ENCODE measurements at places on chromosomes 16 and 17.

GRCh38 chr16:54602666-54603065, 316.1 kb upstream of the IRX3 start:
- DNase-seq, result no peak

DNA sequence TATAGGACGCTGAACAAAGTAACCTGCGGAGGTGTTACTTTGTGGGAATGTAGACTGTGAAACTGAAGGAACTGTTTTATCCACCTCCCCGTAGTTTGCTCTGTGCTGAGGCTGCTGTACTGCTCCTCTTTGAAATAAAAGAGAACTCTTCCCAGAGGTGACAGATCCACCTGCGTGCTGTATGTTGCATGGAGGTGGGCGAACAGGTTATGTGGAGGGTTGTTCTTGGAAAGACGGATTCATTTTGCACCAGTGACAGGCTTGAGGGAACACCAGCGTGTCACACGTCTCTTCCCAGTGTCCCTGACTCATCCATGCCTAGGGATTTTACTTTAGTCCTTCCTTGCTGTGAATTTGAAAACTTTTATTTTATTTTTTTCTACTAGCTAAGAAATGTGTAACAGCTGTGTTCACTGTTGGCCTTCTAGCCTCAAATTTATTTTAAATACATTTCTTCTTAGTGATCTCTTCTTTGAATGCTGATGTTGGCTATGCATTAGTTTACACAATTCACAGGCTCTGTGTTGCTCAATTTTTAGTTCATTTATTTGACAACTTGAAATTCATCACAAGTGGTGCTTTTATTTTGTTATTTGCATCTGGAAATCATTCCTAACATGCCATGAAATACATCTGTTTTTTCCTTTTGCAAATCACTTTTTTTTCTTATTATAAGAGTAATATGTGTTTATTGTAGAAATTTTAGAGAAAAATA, 512.4 kb downstream of the CDH13 start:
- DNase-seq, result no peak

- DNase-seq, result no peak
Measured at GRCh38 chr17:79843474-79843815, 4.2 kb upstream of the CBX4 start.

- no peak for DNase-seq
Measured at GRCh38 chr16:66542396-66542795, 7.5 kb downstream of the TK2 start.

GRCh38 chr16:80100186-80100585, 440.6 kb upstream of the DYNLRB2 start:
- no peak for DNase-seq

GRCh38 chr16:82937926-82938520, 311.3 kb downstream of the CDH13 start:
- no peak for DNase-seq

DNA sequence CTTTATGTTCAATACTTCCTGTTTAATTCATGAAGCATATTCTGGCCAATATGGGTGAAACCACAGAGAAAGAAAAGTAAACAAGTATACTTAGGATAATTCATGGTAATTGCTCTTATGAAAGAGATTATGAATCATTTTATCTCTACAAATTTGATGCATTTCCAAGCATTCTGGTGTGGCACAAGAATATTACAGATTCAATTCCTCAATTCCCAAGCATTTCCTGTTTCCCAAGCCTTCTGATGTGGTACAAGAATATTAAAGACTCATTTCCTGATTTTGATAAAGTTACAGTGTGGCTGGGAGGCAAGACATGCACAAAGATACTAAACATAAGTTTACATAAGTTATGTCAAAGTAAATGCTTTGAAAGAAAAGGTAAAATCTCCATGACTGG, 126.1 kb upstream of the NUDT7 start:
- no peak for DNase-seq

DNA sequence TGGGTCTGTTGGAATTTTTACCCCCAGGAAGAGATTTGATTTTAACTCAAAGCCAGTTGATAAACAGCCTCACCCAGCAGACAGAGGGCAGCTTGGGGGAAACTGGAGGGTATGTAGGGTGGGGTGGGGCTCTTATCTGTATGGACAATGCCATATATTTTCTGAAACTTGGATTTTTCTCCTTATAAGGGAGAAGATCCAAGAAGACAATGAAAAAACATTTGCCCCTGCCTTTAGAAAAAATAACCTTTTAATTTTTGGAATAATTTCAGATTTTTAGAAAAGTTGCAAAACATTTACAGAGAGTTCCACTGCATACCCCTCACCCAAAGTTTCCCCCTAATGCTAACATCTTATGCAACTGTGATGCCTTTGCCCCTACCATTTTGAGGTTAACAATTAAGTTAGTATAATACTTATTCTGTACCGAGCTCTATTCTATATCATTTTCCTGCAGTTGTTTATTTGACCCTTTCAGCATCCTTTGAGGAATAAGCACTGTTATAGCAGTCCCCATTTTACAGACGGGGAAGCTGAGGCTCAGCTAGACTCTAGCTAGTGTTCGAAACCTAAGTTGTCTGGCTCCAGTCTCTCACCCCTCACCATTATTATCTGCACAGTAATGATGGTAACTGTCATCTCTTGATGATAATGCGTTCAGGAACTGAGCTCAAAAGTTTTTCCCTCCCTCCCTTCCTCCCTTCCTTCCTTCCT, 66.4 kb downstream of the PRKCB start:
- no peak for DNase-seq

DNA sequence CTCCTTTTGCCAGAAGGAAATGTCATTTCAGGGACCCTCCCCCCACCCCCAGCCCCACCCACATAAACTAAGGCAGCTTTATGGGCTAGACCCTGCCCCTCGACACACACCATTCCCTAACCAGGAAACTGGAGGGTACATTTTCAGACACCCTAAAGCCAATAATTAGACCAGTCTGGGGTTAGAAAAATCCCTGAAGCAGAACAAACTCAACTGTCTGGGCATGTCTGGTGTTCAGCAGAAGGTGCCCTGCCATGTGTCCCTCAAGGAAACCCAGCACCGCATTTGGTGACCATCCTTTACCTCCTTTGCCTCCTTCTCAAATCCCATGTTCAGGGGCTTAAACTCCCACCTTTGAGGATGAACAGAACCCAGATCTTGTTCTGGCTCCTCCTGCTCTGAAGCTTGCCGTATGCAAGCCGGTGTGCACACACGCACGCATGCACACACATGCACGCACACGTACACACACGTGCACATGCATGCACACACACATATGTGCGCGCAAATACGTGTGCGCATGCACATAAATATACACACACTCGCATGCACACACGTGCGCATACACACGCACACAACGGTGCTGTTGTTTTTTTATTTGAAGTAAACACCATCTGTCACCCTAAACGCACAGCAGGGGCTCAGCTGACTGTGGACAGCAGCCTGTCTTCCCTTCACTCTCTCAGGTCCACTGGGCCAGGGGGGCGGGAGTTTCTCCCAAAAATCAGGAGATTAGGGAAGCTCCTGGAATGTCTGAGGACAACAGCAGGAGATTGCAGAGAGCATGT, 156.8 kb upstream of the TNRC6C start:
- DNase-seq, result no peak

GRCh38 chr16:66406534-66407221, 20.4 kb upstream of the BEAN1 start:
- DNase-seq, result no peak

- no peak for DNase-seq
Measured at GRCh38 chr16:29663807-29664090, 702 bp downstream of the SPN start.

- no peak for DNase-seq
Measured at GRCh38 chr16:25012525-25012991, 2.6 kb downstream of the ARHGAP17 start.

GRCh38 chr16:12611006-12611477, 192.6 kb downstream of the CPPED1 start:
- no peak for DNase-seq

DNA sequence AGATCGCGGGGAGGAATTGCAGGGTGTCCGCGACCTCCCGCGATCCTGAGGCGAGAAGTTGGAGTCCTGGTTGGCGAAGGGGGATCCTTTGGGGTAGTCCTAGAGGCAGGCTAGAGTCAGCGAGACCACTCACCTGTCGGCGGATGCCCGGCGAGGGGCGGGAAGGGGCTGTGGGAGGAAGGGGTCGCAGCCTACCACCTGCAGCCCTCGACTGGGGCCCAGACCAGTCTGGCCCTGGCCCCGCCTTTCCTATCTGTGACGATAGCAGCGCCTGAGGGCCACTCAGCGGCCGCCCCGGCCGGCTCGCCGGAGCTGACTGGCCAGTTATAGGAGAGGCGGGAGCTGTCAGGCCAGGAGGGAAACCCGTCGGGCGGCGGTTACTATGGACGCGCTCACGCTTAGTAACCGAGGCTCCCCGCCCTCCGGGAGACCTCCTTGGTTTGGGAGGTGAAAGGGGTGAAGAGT, at the start of gene TEKT3:
Gene TEKT3 (minus strand): TSS at position 213 of the 465 bp plus-strand sequence. CDS start 10,012 bp downstream, outside the sequence.
- peak; percentile 5 for DNase-seq

DNA sequence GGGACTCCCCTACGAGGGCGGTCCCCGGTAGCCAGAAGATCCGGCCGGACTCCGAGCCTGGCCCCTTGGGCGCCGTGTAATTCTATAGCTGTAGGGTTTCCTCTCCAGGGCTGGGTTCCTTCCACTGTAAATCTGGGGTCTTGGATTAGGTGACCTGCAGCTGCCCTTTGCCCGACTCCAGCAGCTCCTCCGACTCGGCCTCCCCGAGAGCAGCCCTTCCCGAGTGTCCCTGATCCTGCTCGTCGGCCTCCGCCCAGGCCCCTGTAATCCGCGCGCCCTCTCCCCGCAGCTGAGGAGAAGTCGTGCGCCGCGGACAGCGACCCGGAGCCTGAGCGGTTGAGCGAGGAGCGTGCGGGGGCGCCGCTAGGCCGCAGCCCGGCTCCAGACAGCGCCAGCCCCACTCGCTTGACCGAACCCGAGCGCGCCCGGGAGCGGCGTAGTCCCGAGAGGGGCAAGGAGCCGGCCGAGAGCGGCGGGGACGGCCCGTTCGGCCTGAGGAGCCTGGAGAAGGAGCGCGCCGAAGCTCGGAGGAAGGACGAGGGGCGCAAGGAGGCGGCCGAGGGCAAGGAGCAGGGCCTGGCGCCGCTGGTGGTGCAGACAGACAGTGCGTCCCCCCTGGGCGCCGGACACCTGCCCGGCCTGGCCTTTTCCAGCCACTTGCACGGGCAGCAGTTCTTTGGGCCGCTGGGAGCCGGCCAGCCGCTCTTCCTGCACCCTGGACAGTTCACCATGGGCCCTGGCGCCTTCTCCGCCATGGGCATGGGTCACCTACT, 5.5 kb downstream of the TBX2 start:
- DNase-seq, result no peak

DNA sequence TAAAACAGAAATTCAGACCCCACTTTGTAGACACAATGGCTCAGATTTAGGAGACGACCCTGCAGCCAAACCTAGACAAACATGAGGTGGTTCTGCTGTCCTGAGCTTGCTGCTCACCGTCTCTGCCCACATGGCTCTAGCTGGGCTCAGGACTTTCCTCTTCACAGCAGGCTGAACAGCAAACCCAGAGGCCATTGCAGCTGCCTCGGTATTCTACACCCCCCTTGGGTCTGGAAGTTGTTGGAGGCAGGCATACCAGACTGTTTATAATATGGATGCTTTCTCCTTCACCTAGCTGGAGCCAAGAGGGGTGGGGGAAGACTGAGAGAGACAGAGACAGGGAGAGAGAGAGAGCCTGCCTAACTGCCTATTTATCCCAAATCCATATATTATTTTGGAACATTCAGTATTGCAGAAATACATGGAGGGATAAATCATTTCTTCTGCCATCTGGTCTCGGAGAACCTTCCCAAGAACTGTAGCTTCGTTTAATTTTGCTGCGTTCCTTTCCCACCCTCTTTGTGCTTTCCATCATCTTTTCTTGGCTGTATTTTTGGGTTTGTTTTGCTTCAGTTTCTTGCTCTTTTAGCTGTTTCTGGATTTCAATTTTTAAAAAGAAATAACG, 628.2 kb upstream of the RBFOX1 start:
- no peak for DNase-seq

GRCh38 chr16:52069866-52070265, 477.1 kb downstream of the TOX3 start:
- no peak for DNase-seq

DNA sequence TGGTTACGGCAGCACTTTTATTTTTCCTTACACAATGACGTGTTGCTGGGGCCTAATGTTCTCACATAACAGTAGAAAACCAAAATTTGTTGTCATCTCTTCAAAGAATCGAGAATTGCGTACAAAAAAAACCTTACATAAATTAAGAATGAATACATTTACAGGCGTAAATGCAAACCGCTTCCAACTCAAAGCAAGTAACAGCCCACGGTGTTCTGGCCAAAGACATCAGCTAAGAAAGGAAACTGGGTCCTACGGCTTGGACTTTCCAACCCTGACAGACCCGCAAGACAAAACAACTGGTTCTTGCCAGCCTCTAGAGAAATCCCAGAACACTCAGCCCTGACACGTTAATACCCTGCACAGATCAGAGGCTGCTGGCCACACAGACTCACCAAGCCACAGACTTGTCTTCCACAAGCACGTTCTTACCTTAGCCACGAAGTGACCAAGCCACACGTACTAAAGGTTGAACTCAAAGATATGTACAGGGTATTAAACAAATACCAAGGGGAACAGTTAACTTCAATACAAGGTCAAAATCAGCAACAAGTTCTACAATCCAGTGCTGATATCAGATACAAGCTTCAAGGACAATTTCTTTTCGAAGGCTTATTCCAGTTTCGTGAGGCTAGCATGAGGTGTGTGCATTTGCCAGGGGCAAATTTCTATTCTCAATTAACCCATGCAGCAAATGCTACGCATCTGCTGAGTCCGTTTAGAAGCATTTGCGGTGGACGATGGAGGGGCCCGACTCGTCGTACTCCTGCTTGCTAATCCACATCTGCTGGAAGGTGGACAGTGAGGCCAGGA, 2.4 kb downstream of the ACTG1 start:
- DNase-seq, result no peak

- DNase-seq, result no peak
Measured at GRCh38 chr16:15620611-15621195, 22.3 kb downstream of the MARF1 start.

DNA sequence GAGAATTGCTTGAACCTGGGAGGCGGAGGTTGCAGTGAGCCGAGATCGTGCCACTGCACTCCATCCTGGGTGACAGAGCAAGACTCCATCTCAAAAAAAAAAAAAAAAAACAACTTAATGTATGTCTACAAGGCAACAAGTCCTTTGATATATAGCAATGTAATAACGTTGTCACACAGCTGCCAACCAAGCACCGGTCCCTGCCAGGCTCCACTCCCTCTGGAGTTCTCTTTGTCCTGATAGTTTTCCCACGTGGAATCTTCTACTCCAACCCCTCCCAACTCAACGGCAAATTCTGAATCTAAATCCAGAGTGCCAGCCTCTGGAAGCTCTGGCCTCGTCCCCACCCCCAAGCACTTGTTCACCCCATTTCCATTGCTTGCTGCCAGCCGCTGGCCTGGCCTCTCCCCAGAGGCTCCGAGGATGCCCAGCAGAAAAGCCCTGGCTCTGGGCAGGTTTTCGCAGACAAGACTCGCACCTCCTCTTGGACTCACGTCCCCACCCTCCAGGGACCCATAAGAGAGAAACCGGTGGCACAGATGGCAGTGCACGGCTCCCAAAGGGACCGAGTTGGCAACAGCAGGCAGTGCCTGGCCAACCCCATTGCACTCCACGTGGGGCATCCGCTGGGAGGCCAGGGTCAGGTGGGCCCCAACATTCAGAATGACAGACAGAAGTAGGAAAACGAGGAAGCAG, 15.9 kb upstream of the CBX2 start:
- DNase-seq, result no peak

All from glomerular endothelial cell (primary cell).